ENCODE measurements at places on chromosomes 7 and 10.
A peak's percentile ranks its signal among the peaks of the same experiment; 100 is the strongest.

GRCh38 chr10:121926671-121927317 is 1.0 kb downstream of the ATE1 start:
- DNase-seq, result no peak

DNA sequence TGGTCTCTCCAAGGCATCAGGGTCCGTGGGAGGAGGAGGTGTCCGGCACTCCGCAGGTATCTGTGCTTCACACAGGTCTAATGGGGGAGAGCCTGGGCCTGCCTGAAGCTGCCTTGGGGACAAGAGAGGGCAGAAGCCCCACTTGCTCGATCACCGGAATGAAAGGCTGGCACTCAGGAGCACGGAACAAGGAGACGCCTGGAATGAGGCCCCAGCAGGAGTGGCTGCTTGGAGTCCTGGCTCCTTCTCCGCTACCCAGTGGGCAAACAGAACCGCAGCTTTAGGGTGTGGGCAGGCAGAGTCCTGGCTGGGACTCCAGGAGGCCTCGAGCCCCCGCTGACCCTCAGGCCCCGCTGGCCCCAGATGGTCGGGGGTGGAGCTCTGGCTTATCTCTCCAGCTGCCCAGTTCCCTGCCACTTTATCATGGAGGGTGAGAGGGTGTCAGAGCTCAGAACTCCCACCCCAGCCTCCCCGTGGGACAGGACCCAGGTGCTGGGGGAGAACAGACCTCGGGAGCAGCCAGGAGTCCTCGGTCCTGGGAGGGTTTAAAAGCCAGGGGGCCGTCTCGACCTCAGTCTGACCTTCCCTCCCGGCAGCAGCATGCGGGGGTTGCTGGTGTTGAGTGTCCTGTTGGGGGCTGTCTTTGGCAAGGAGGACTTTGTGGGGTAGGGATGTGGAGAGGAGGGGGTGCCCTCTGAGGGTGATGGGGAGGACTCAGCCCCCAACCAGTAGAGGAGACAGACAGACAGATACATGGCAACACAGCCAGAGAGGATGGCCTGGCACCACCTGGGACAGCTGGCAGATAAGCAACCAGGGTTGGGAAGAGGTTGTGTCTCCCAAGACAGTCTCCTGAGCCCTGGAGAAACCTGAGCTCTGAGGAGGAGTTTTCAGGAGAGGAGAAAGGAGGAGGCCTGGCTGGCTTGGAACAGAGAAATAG is at the start of gene CPA1:
Gene CPA1, plus strand, starts transcription at position 574 of the 940 bp plus-strand sequence. Its CDS starts 27 bp downstream, at position 601.
- DNase-seq, result no peak

DNA sequence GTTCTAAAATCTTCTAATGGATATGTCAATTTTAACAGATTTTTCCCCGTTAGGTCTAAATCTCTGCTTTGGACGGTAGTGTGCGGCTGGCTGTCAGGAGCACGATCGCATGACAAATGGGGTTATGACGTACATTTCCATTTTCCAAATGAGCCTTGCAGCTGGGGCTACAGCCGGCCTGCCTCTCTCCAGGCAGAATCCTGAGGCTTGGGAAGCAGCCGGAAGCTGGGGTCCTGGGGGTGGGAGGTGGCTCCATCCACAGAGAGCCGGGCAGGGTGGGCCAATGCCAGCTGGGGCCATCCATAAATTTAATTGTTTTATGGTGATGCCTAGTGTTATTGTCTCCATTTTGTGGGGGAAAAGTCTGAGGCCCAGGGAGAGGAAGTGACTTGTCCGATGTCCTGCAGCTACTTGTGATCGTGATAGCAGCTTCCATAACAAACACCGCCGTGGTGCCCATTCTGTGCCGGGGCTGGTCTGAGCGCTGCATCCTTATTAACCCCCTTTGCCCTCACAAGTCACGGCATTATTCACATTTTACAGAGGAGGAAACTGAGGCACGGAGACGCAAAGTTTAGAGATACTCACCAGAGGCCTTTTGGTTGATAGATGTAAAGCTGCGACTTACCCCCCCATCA is 53.0 kb upstream of the EBF3 start:
- no peak for DNase-seq

DNA sequence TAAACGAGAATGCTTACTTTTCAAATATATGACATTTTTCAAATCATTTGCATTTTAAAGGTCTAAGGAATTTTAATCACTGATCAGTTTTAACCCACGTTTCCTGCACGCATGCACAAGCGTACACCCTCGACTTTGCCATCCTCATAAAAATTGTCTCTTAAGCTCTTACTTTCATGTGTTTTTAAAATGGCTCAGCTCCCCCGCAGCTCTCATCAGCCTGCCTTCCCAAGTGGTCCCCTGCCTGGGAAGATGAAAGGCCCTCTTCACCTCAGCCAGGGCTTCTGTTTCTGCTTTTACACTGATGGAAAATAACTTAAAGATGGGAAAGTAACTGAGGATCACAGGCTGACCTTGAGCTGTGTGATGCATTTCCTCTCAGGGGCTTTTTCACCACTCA is 131.6 kb upstream of the LSM8 start:
- no peak for DNase-seq

DNA sequence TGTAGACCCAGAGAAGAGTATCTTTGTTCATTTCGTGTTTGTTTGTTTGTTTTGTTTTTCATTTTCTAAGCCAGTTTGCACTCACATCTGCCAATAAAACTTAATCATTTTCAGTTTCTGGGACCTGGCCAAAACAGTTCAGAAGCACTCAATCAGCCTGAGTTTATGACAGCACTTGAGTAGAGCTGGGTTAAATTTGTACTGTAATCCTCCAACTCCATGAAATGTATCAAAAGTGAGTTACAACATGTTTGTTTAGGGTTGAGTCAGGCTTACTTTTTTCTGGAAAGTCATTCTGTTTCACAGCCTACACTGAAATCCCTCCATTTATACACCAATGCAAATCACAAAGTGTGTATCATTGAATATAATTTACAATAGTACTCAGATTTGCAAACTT is 91.9 kb downstream of the ZWINT start:
- peak; percentile 4 for DNase-seq
